ENCODE measurements at places on chromosomes 7 and 10.

GRCh38 chr10:118800920-118801319 is 46.1 kb upstream of the CACUL1 start:
- no peak for DNase-seq

DNA sequence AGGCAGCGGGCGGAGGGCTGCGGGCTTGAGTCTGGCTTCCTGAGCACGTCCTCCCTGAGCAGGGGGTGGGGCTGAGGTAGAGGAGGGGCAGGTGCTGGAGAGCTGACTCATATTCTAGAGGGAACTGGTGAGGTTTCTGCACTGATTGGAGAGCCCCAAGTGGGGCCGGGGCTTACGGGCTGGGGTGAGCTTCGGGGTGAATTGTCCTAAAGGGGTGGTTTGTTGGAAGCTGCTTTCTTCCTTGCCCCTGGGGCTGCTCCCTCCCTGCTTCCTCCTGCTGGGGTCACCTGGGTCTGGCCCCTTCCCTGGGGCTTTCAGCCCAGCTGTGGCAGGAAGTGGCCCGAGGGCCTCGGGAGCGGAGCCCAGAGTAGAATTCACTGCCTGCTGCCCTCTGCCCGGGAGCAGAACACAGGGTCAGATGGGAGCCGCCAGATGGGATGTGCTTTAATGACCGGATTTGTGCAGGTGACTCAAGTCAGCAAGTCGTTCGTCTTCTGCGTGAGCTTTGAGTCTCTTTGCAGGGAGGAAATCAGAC is 48.6 kb downstream of the FAM20C start:
- no peak for DNase-seq

DNA sequence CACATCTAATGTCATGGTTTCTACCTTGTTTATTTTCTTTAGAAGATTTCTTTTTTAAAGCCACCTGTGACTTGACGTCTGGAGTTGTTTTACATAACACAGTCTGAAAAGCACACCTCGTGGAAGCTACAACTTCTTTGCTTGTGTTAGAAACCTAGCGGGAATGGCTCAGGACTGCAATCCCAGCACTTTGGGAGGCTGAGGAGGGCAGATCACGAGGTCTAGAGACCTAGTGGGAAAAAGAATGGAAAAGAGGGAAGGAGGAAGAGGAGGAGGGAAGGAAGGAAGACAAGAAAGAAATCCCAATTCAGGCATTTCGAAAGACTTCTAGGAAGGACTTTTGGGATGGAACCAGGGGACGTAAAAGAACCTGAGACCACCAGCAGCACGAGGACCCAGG is 146.3 kb upstream of the CELF2 start:
- no peak for DNase-seq

- no peak for DNase-seq
Observed at GRCh38 chr10:32295027-32295426, 51.9 kb downstream of the EPC1 start.

DNA sequence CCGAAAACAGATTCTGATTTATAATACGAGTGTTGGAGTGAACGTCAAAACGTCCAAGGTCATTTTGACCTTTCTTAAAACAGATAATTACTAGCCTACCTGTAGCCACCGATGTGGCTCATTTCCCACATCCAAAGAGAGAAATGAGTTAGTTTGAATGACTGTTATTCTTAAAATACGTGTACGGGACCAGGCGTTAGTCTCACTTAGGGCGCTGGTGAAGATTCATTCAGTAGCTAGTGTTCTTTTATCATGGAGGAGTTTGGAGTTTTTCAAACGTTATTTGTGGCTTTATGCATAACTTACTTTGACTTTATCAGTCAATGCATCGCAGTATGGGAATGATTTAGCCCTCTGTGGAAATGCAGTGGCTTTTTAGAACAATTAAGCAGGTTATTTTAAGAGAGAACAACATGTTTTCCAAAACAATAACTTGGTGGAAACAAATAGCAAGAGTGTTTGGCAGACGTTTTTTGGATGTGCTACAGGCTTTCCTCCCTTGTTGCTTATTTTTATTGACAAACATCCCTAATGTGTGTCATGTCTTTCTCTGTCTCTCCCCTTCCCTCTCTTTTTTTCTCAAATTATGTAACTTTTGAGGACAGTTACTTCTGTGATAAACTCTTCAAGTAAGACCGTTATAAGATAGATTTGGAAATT is 1.6 kb downstream of the BICC1 start:
- DNase-seq = no peak

DNA sequence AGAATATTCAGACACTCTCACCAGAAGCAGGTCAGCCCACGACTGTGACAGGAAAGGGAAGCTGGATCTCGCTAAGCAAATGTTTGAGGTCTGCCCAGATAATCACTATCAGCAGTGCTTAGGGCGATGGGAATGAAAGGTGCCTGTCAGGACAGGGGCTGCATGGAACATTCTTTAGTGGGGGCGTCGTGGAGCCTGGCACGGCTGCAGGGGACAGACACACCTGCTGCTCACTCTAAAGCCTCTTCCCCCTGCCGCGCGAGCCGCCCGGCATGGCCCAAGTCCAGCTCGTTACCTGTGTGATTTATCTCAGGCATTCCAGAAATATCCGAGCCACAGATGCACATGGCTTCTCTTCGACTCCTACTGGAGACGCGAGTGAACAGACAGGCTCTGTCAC is 235.5 kb downstream of the GLRX3 start:
- DNase-seq = no peak

- DNase-seq = no peak
Observed at GRCh38 chr7:131363719-131364118, 36.0 kb downstream of the MKLN1 start.

DNA sequence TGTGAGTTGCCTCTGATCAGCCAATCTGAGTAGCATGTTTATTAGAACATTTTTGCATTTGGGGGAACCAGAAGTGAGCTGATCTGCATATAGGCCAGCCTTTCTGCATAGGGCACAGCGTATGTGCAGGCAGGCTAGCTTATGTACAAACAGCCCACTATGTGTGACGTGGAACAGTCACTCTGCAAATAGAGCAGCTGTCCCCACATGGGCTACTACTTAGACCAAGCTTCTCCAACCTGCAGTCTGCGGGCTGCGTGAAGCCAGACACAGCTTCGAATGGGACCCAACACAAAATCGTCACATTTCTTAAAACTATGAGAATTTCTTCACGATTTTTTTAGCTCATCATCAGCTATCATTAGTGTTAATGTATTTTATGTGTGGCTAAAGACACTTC is 134.1 kb upstream of the FAM20C start:
- DNase-seq = no peak

DNA sequence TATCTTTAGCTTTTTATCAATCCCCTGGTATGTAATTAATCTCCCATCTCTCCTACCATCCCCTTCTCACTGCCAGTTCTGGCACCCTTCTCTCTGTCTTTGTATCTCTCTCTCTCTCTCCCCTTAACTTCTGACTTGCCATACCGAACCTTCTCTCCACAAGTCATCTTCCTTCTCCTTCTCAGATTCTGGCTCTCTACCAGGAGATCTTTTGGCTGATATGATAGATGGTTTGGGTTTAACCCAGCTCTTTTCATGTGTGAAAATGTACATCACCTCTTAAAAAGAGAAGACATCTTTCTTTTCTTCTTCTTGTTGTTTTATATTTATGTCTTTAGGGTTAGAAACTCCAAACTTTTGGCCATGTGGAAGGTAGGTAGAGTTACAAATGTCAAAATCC is 196.7 kb downstream of the HGF start:
- no peak for DNase-seq

- DNase-seq = no peak
Observed at GRCh38 chr7:33932221-33932620, 26.9 kb downstream of the BMPER start.

- no peak for DNase-seq
Observed at GRCh38 chr7:45998506-45998905, 77.4 kb upstream of the IGFBP3 start.

- no peak for DNase-seq
Observed at GRCh38 chr7:158508802-158509385, 78.7 kb downstream of the PTPRN2 start.

GRCh38 chr7:24602860-24603456 is 29.7 kb downstream of the PALS2 start:
- no peak for DNase-seq

DNA sequence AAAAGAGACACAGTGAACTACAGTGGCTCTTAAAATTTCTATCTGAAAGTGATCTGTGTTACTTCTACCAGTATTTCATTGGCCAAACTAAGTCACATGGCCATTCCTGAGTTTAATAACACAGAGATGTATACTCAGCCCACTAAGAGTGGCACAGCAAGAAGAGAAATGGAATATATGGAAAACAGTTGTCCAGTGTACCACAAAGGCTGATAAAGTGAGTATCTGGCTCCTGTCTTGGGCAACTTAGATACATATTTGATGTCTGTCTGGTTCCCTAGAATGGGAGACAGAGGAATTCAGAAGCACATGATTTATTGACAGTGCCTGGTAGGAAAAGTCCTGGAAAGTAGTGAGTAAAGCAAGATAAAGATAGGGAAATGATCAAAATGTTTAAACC is 10.1 kb upstream of the PON1 start:
- no peak for DNase-seq
